DMS79 treated with DMSO at 0.1 percent for 48 hours (cell line): ENCODE measurements at places on chromosomes 1 and 21.

DNA sequence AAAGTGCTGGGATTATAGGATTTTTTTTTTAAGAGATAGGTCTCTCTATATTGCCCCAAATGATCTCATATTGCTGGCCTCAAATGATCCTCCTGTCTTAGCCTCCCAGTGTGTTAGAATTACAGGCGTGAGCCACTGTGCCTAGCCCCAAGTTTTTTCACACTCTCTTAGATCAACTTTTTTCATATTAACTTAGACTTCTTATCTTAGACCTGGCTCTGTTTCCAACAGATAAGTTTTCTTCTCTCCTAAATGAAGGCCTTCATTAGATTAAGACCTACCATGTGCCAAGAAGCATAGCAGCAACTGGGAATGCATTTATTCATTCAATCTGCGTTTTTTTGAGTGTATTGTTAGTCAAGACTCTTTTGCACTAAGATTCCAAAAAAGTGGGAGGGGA, 20.2 kb upstream of the HTR1D start:
- DNase-seq = no peak

GRCh38 chr1:116990612-116991151, 10.9 kb upstream of the CD101 start:
- DNase-seq = no peak

- DNase-seq = no peak
Measured at GRCh38 chr1:27779122-27779521, 6.1 kb downstream of the STX12 start.

DNA sequence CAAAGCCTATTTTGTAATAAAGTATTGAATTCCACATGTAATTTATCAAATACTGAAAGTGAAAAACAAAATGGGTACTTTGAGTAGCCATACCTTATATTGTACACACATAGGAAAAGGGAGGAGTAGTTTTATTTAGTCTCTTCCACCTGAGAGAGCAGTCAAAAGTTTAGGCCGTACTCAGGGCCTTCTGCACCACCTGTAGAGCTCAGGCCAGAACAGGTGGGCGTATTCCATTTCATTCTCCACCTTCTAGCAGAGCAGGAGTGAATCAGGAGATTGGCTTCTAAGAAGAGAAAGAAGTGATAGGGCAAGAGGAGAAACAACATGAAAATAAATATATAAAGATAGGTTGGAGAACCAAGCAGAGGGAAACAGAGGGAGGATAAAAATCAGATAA, 44.0 kb downstream of the TRAF5 start:
- no peak for DNase-seq

GRCh38 chr1:118110580-118110979, 74.4 kb downstream of the SPAG17 start:
- DNase-seq = no peak

- DNase-seq = no peak
Measured at GRCh38 chr1:169945181-169945580, 51.5 kb upstream of the SCYL3 start.

DNA sequence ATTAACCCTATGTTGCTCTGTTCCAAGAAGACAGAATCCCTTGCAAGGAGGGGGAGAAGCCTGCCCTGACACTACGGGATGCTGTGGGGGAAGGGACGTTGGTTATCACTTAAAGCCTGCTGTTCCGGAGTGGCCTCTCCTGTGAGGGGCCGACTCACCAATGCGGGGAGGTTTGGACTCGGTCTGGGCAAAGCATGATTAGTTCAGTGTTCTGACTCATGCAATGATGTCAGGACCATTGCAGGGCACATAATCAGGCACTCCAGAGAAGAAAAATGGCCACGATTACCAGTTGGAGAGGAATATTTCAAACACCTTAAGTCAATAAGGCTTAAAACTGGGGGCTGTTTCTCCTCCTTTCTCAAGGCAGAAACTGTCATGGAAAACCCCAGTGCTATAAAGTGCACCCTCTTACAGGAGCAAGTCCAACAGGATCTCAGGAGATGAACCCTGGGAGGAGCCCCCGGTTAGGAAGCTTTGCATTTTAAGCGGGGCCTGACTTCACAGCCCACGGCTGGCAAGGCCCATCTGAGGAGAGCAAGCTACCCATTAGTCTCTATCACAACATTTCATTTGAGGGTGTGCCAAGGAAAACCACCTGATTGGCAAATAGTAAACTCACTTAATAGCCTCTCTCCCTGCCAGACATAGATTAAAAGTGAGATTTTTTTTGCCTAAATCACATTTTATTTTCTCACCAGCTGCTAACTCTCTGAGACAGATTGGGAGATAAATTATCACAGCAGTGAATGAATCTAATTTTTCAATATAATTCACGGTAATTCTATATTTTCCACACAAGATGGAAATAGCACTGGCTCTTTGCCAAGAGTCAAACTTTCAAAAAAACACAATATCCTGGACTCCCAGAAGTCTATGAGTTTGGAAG, 202.5 kb downstream of the C1orf94 start:
- DNase-seq = peak; percentile 62

- no peak for DNase-seq
Measured at GRCh38 chr1:59409986-59410385, 113.1 kb downstream of the FGGY start.

DNA sequence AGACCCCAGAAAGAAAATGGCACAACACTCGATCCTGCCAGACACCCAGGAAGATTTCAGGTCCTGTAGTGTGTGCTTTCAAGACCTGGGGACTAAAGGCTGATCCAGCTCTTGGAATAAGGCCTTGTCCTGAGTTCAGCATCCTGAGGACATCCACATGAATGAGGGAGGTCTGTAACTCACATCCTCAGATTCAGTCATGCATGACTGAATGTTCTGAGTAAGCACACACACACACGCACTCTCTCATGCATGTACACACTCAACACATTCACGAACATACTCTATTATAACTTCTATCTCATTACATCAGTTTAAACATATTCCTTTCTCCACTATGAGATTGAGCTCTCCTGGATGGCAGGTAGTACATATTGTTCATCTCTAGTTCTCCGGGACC, 273.4 kb upstream of the BEND5 start:
- no peak for DNase-seq

- DNase-seq = no peak
Measured at GRCh38 chr21:32423320-32424190, 11.0 kb downstream of the EVA1C start.

- no peak for DNase-seq
Measured at GRCh38 chr1:106072909-106073600, 983.4 kb upstream of the PRMT6 start.

- DNase-seq = no peak
Measured at GRCh38 chr1:37947364-37947763, 511 bp upstream of the INPP5B start.

DNA sequence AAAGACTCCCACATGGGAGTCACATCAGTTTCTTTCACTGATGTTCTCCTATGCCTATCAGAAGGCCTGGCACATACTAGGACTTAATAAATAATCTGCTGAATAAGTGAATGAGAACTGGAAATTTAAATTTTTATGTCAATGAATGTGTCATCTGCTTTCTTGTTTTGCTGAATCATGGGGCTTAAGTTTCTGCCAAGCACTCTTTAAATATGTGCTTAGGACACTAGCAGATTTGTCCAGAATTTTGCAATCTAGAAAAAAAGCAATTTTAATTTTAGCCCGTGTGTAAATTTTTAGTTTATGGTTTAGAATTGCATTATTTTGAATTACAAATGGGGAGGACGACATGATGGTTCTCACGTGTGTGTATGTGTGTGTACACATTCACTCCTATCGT, 803.1 kb downstream of the USP25 start:
- no peak for DNase-seq

- peak; percentile 82 for DNase-seq
Measured at GRCh38 chr1:26771285-26771642, 16.5 kb upstream of the PIGV start.

GRCh38 chr1:30609336-30609998, 113.9 kb downstream of the MATN1 start:
- DNase-seq = no peak

GRCh38 chr21:21864321-21864840, 866.2 kb downstream of the NCAM2 start:
- no peak for DNase-seq

- peak; percentile 72 for DNase-seq
Measured at GRCh38 chr1:43934101-43934985, 742 bp downstream of the ARTN start.

DNA sequence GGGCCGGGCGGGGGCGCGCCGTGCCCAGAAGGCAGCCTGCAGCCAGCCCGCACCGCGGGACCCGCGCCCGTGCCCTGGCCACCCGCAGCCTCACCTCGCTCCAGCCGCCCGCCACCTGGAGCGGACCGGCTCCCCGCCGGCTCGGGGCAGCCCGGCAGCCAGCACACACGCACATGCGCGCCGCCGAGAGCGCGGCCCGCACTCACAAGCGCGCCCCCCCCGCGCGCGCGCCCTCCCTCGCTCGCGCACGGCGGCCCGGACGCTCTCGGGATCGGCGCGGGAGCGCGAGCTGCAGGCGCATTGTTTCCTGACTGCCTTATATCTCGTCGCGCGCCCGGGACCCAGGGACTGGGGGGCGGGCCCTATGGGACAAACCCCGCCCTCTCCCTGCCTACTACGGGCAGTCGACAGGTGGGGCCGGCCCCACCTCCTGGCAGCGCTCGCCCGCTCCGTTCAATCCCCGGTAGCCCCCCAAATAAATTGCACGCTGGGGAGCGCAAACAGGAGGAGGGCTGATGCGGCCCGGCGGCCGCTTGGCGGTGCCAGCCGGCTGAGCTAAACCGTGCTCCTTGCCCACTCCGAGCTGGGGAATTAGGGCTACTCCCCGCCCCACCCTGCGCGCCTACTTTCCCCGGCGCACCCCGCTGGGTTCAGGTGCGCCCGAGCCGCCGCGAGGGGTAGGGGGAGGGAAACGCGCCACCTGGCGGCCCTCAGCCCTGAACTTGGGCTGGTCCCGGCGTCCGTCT, at the start of gene MYCL:
Gene MYCL (minus strand): TSS at position 204 of the 746 bp plus-strand sequence. CDS start 483 bp downstream, outside the sequence.
- peak; percentile 93 for DNase-seq

DNA sequence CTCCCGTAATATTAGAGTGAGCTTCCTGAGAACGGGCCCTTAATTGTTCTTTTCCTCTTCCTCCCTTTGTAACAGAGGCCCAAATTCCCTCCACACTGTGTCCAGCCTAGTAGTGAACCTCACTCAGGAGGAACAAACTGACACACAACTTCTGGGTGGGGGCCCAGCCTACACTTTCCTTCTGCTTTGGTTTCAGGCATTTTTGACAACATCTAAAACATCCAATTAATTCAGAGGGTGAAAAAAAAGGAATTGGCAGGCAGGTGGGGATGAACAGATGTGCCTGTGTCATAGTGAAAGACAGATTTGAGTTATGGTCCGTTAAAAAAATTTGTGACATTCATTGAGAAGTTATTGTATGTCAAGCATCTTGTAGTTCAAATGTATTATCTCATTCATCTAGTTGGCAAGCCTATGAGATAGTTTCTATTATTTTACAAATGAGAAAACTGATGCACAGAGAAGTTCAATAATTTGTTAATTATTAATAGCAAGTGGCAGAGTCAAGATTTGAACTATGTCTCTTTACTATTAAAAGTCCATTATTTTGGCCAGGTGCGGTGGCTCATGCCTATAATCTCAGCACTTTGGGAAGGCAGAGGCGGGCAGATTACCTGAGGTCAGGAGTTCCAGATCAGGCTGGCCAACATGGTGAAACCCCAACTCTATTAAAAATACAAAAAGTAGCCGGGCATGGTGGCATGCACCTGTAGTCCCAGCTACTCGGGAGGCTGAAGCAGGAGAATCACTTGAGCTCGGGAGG, 41.6 kb upstream of the LRIG2 start:
- no peak for DNase-seq

GRCh38 chr21:24420689-24421088, 1186.6 kb downstream of the MRPL39 start:
- no peak for DNase-seq

DNA sequence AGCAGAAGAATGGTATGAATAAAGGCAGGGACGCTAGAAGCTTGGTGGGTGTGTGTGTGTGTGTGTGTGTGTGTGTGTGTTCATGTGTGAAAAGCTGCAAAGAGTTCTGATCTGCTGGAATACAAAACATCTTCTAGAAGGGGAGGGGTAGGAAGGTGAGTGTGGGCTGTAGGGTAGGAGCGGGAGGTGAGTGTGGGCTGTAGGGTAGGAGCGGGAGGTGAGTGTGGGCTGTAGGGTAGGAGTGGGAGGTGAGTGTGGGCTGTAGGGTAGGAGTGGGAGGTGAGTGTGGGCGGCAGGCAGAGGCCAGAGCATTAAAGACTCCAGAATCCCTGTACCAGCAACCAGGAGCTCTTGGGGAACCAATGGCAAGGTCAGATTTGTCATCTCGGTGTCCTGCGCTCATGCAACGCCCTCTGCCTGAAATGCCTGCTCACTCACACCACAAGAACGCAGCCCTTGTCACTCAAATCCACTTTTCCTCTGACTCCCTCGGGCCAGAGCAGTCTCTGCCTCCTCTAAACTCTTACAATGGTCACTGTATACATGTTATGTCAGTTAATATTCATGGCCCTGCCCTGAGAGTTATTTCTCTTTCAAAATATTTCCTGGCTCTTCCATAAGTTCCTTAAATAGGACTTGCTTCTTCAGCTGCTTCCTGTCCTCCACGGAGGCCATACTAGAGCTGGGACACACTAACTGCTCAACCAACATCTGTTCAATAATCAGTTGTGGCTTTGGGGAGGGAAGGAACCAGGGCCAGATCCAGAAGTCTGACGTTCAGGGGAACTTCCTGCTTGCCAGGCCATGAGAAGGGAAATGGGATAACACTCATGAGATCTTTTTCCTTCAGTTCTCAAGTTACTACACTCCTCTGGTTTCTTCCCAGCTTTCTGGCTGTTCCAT, 53.6 kb upstream of the ZNF644 start:
- DNase-seq = no peak

- no peak for DNase-seq
Measured at GRCh38 chr1:58855274-58856165, 71.7 kb upstream of the JUN start.

DNA sequence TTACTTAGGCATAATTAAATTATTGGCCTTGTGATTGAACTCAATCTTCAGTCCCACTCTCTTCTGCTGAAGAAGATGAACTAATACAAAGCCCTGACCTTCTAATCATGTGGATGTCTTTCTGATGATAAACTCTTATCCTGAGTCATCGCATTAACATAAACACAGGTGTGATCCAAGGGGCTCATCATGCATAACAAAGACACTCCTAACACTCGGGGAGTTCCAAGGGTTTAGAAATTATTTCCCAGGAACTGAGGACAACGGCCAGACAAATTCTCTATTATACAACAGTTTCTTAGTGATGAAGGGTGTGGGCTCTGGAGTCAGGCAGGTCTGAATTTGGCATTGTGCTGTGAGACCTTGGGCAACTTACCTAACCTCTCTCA, 18.0 kb downstream of the DUSP10 start:
- no peak for DNase-seq

- no peak for DNase-seq
Measured at GRCh38 chr1:226443439-226443838, 35.5 kb upstream of the PARP1 start.

GRCh38 chr1:109782514-109782913, 18.8 kb upstream of the EPS8L3 start:
- DNase-seq = no peak
